ENCODE measurements at places on chromosomes 16 and 17.

DNA sequence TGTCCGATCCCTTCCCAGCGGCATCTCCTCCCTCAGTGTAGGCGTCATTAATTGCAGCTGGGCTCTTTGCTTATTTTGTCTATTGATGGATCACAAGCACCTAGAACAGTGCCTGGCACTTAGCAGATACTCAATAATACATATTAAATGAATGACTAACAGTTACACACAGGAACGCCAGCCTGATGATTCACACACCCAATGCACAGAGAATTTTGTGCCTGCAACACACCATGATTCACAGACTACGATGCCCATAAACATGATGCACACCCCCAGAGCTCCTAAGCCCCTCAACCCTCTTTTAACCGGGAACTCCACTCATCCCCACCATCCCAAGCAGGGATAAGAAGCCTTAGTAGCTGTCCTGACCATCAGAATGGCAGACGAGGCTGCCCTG lies 66.6 kb upstream of the TMEM97 start:
- no peak for DNase-seq

DNA sequence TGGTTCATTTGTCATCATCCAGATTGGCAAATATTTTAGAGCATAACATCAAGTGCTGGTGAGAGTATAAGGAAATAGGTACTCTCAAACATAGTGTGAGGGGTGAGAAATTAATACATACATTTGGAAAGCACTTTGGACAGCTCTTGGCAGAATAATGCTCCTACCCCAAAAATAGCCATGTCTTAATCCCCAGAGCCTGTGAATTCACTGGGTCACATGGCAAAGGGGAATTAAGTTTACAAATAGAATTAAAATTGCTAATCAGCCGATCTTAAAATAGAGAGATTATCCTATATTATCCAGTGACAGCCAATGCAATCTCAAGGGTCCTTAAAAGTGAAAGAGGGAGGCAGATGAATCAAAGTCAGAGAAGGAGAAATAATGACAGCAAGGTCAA lies 38.8 kb upstream of the ANKFN1 start:
- DNase-seq = no peak

DNA sequence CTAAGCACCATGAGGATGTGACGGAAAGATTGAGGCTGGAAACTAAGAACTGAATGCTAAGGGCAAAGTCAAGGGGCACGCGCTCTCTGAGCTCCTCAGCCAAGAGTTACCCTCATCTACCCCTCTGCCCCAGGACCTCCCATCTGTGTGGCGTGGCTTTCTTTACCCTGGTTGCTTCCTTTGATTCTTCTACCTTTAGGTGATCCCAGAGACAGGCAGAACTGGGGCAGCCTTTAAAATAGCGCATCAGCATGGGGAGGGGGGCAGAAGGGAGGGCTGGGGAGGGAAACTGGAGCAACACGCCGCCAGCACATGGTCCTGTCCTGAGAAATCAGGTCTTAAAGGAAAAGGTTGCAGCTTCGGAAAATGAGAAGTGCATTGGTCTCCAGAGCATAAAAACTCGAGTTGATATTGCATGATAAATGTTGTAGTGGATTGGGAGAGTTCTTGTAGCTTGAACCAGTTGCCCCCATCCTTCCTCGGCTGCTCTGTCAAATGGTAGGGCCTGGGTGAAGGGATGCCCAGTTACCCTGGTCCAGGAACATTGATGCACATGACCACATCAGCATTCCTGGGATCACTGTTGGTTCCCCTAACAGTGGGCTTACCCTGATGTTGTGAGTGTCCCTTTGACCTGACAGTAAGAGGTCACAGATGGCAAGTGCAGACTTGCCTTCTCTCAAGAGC lies 29.7 kb downstream of the LDHD start:
- no peak for DNase-seq

GRCh38 chr16:81567987-81568748 lies 123.6 kb downstream of the CMIP start:
- DNase-seq = no peak

- no peak for DNase-seq
Measured at GRCh38 chr17:63753215-63753614, 11.6 kb upstream of the STRADA start.

DNA sequence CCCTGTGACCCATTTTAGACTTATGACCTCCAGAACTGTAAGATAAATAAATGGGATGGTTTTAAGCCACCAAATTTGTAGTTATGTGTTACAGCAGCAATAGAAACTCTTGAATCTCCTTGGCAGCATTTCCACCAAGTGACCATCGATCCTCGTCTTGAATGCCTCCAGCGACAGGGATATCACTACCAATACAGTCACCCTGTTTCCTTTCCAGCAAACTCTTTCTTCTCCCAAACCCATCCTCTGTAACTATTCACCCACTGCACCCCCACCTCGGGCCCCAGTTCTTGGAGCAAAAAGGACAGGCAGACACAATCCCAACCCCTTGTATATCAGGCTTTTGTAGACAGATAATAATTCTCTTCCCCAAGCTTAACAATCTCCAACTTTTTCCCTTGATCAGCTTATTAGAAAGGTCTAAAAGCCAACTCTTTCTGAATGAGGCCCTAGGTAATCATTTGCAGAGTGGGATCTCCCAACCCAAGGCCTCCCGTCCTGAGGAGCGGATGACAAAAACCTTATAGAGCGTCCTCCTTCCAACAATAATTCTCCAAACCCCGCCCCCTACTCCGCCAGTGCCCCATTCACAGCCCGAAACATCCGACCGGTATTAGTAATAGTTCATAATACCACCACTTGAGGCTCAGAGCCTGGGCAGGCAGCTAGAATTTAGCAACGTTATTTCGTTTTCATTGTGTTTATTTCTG lies 14.7 kb upstream of the PLLP start:
- no peak for DNase-seq
